ENCODE measurements at places on chromosomes 12 and 14.

GRCh38 chr14:71117839-71118743, 210.8 kb downstream of the PCNX1 start:
- DNase-seq, result peak; percentile 57

- no peak for DNase-seq
These were observed 16.1 kb downstream of the VRTN start for GRCh38 chr14:74364271-74364880.

- no peak for DNase-seq
These were observed 350.3 kb upstream of the CCDC196 start for GRCh38 chr14:66135831-66136230.

- no peak for DNase-seq
These were observed 6.4 kb downstream of the AQP6 start for GRCh38 chr12:49979016-49979586.

DNA sequence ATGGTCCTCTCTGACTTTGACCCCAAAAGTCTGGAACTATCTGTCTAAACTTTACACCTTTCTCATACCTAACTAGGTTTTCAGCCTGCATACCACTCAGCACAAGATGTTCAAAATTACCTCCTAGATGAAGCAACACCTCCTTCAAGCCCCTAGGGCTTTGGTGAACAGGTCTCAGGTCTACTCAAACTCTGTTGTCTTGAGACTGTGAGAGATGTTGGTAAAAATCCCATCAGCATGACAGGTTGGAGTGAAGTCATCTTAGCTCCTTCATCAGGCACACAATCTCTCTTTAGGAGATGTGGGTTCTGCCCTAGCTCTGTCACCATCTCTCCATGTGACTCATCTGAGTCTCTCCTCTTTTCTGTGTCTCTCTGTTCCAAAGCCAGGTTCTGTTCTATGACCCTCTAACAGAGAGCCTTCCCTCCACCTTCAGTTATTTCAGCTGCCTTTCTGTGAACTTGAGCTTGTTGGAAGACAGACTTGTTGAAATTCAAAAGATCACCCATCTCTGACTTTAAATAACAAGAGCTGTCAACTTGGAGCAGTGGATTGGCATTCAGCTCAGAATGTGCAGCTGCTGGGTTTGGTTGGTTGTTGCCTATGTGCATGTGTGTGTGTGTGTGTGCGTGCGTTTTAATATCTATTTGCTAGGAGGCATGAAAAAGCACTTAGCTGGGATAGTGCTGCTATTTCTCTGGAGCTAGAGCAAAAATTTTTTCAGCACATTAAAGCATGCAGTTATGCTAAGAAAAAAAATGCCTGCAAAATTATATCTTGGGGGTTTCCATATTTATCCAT, 130.7 kb downstream of the CRACR2A start:
- DNase-seq, result peak; percentile 29

DNA sequence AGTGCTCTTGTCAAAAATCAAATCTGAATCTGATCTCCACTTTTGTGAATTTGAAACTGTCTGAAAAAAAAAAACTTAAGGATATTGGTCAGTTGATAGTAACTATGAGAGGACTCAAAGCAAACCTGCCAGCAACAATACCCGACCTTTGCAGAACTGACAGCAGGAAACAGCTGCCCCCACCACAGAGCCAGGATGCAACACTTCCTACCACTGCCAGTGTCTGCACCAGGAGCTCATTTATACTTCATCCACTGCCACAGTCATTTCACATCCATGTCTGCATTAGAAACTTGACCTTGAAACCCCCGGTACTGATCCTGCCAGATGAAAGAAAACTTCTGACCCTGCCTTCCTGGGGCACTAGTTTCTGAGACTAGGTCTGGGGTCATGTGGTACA, 27.4 kb upstream of the RXYLT1 start:
- no peak for DNase-seq

- DNase-seq, result peak; percentile 21
These were observed 633 bp downstream of the STX2 start for GRCh38 chr12:130838284-130838950.

DNA sequence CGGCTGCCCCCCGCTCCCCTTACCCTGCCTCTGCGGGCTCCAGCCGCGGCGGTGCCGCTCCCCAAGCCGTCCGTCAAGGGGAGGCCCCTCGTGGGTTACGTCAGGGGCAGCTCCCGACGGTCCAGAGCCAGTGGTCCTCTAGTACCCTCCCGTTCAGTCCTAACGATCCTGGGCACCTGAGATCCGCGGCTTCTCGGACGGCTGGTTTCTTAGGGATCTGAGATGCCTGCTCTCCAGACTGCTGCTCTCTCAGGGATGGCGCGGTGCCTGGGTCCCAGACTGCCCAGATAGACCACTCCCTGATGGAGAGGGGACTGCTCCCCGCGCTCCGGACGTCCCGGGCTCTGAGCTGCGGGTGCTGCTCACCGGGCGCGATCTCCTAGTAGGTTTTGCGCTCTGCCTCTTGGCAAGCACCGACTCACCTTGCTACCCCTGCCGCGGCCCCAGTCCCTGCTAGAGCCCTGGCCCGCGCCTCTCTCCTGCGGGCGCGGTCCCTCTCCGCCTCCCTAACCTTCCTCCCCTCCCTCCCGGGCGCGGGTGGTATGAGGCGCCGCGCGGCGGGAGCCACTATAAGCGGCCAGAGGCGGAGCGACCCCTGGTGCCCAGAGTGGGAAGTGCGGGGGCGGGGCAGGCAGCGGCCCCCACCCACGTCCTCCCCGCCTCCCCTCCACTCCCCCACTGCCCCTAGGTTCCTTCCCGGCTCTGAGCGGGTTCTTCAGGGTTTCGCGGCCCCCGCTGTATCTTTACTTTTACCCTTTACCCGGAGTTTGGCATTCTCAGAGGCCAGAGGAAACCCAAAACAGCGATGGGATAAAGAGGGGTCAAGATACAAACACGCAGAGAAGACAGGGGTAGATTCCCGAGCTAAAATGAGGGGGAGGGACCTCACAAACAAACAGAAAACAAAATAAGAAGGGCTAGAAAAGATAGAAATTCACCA, at the start of gene C1QL4:
TSS of gene C1QL4 (minus strand) at position 544 of the 940 bp plus-strand sequence. CDS start 711 bp downstream, outside the sequence.
- peak; percentile 45 for DNase-seq

DNA sequence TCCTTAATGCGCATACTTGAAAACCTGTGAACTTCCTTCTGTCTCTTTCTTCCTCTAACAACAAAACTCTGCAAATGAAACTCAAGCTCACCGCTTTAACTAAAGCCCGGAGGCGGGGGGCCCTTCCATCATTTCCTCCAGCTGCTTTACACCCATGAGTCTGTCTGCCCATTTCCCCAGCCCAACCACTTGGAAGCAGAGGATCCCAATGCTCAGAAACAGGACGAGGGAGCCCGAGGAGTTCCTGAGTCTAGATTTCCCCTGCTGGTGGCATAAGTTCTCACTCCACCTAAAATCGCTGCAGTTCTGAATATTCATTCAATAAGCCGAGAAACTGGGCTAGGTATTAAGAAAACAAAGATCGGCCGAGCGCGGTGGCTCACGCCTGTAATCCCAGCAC, 30.8 kb downstream of the GPR19 start:
- no peak for DNase-seq

- DNase-seq, result no peak
These were observed 31.4 kb upstream of the SPTLC2 start for GRCh38 chr14:77647853-77648252.

- DNase-seq, result no peak
These were observed 60.3 kb upstream of the DLK1 start for GRCh38 chr14:100666403-100666802.
